ENCODE measurements at places on chromosomes 5 and 9.

- no peak for ATAC-seq
These were observed 97.3 kb upstream of the IQGAP2 start for GRCh38 chr5:76305775-76306174.

GRCh38 chr5:102811972-102812371 is 56.9 kb downstream of the PAM start:
- peak; percentile 25 for ATAC-seq

DNA sequence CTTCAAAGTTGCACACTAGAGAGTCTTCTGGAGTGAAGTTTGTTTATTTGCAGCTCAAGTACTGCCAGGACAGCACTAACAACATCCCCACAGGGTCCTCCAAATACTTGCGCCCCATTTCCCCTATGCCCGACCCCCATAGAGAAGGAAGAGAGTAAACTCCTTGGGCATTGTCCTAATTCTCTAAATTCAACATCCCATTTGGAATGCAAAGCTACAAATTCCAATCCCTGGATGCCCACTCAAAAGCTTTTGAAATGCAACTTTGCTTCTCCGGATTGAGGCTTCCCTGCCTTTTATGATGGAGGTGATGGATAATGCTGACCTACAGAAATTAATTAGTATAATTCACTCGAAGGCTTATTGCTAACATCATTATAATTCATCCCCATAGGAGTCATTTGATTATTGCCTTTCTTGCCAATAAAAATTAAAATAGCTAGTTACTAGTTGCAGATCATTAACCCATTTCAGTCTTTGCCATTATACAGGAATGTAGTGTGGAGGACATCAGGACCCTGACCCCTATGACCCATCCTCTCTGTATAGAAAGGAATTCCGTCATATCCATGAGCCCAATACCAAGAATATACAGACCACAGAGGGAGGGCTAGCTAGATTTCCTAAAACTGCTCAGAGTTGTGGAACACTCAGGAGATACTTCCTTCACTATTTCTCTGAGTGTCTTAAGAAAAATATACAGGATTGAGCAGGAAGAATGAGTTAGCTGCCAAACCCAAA is 277.6 kb downstream of the ZNF608 start:
- no peak for ATAC-seq

GRCh38 chr5:10633271-10634049 is 69.6 kb downstream of the ANKRD33B start:
- no peak for ATAC-seq

- no peak for ATAC-seq
These were observed 240.2 kb upstream of the NFIL3 start for GRCh38 chr9:91663858-91664257.

DNA sequence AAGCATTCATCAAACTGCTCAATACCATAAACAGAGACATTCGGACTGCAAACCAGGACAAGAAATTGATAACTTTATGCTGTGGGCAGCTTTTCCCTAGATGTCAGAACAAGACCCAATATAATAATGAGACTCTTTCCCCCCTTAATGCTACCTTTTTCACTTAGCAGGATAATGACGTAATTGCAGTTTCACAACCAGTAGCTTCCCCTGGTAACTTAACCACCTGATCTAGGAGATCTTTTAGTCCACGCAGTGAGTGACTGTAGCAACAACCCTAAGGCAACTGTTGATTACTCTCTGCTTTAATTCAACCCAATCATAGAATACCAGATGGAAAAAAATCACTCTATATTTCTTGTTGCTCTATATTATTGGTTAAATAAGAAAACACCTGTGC is 56.3 kb downstream of the APBA1 start:
- ATAC-seq = no peak

DNA sequence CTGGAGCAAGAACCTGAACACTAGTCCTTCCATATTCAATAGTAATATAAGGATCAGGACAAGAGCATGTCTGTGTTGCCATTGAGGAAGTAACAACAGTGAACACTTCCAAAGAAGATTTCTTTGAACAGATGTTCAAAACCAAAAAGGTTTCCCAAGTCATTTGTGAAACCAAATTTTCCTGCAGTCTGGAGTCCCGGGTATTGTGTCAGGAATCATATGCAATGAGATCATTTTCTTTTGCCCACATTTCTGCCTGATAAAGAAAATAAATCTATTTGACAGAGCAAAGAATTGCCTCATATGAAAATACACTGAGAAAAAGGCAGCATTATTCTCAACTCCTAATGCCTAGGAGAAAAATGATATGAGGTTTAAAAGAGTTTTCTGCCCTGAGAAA is 151.7 kb downstream of the SNX18 start:
- no peak for ATAC-seq

DNA sequence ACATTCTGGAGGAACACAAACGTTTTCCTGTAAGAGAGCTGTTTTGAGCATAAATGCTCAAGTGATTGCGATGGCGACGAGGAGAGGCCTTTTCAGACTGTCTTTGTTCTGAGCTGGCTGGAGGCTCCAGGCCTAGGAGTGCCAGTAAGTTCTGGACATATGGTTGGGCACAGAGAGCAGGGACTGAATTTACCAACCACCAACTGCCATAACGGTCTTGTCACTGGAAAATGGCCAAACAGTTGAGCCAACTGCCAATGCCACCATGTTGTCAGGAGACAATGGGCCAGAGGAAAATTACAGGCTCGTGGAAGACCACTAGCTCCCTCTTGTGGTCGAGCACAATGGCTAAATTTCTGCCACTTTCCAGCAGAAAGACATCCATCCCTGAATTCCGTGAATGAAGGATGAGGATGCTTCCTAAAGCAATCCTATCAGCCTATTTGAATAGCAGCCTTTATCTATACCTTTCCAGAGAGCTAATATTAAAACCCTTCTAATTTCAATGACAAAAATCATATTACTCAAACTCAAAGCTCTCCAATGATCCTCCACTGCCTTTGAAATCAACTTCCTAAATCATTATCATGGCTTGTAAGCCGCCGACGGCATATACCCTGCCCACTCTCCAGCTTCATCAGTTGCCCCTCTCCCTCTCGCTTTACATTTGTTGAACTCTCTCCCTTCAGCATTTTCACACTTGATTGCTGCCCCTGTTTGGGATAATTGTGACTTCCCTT is 66.9 kb upstream of the GLIS3 start:
- peak; percentile 68 for ATAC-seq

DNA sequence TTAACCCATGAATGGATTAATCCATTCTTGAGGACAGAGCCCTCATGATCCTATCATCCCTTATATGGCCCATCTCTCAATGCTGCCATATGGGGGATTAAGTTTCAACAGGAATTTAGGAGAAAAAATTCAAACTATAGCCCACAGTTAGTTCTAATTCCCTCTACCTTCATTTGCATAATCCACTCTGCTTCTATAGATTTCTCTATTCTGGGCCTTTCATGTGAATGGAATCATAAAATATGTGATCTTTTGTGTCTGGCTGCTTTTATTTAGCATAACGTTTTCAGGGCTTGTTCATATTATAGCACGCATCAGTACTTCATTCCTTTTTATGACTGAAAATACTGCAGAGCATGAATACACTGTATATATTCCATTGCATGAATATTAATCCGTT is 55.4 kb downstream of the CTSL start:
- no peak for ATAC-seq

DNA sequence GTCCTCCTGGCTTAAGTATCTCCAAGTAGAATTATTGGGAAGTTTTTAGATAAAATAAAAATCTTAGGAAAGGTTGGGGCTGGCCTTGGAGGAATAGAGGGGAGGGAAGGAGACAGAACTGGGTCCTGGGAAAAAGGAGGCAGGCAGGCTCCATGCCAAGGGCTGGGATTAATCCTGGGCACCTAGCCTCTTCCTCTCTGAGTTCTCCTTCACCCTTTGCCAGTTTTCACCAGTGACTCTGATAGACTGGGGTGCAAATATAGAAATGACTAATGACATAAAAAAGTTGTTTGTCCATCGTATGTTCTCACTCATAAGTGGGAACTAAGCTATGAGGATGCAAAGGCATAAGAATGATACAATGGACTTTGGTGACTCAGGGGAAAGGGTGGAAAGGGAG is 81.9 kb downstream of the RMI1 start:
- ATAC-seq = no peak

- ATAC-seq = no peak
These were observed 7.7 kb upstream of the GLRX start for GRCh38 chr5:95830226-95830625.

DNA sequence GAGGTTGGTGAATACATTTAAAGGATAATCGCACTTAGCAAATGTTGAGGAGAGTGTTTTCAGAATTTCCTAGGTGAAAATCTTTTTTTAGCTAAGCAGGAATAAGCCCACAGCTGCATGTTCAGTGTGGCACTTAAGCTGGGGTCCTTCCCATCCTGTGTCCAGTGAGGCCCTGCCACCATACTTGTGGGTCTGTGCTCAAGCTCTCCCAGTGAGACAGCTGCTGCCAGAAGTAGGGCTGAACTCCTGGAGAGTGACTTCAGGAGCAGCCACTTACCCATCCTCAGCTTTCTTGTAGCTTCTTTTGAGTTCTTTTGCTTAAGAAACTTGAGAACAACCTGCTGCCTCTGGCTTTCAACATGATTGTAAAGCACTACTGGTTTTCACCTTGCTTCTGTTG is 110.0 kb upstream of the DHFR start:
- no peak for ATAC-seq

DNA sequence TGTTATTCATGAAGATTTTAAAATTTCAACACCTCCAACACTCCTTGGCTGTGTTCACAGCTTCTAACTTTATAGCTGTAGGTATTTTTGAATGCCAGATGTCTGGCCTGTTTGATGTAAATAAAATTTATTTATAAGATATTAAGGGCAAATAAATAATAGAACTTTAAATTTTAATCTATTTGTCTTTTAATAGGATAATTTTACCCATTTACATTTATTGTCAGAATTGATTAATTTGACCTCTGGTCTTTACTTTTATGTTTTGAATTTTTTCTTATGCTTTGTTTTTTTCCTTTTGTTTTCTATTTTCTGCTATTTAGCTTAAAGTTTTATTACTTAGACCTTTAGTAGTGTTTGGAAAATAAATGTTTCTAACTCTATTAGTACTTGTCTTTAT is 94.6 kb downstream of the UGCG start:
- no peak for ATAC-seq

Data from SK-N-SH treated with all-trans-retinoic acid at 6 μM for 48 hours (cell line).